ENCODE measurements at places on chromosomes 1 and 21.

- DNase-seq: no peak
Measured at GRCh38 chr1:207393610-207394009, 60.5 kb upstream of the CR2 start.

DNA sequence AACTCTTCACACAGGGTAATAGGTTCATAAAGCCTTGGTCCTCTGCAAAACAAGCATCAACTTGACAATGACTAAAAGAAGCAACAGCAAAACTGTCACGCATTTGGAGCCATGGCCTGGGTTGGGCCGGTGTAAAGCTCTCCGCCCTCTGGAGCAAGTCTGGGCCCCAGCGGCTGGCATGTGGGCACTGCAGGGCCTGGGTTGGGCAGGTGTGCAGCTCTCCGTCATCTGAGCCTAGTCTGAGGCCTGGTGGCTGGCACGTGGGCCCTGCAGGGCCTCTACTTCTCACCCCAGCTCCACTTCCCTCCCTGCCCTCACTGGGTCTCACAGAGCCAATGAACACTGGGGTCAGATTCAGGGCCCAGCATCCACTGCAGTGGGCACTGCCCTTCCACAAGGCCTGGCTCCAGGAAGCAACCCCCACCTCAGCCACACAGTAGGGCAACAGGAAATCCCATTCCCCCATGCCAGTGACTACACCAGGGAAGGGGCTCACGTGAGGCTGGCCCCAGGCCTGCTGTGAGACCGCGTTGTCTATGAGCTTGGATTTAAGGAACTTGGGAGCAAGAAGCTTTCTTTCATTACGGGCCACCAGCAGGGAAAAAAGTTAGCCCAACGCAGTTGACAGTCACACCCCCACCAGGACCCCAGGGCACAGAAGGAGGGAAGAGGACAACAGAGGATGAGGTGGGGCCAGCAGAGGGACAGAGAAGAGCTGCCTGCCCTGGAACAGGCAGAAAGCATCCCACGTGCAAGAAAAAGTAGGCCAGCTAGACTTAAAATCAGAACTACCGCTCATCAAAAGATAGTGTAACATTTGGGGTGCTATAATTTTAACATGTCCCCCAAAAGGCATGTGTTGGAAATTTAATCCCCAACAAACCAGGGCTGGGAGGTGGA is 52.7 kb downstream of the NPHP4 start:
- DNase-seq: no peak

- DNase-seq: no peak
Measured at GRCh38 chr21:44427241-44428120, 27.8 kb upstream of the LRRC3 start.

- no peak for DNase-seq
Measured at GRCh38 chr1:6745073-6745472, 40.2 kb upstream of the CAMTA1 start.

GRCh38 chr1:193256019-193256418 is 69.6 kb upstream of the B3GALT2 start:
- no peak for DNase-seq

DNA sequence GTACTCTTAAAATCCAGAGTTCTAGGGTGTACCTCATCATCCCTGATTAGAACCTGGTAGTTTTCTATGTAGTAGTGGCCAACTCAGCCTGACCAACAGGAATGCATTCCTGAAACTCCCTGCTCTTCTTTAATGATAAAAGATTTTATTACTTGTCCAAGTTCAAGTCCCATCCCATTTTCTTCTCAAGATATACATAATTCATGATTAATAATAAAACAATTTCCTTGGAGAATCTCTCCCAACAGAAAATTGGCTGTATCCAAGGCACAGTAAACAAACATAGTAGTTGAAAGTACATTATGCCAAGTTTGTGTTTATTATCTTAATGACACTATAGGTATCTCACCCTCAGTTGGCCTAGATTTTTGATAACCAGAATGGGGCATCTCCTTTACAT is 714.1 kb upstream of the ADAMTS5 start:
- DNase-seq: no peak

GRCh38 chr1:1770102-1770501 is 8.2 kb downstream of the NADK start:
- DNase-seq: no peak

Data from iPS DF 6.9 (cell line).